ENCODE measurements at places on chromosomes 7 and 10.

- DNase-seq: no peak
Observed at GRCh38 chr10:8424555-8425211, 370.2 kb downstream of the GATA3 start.

- DNase-seq: no peak
Observed at GRCh38 chr7:20894806-20895205, 108.1 kb upstream of the SP8 start.

- DNase-seq: no peak
Observed at GRCh38 chr7:68699090-68699711, 899.1 kb upstream of the AUTS2 start.

GRCh38 chr10:92692080-92692671 is 2.4 kb downstream of the HHEX start:
- DNase-seq: no peak

DNA sequence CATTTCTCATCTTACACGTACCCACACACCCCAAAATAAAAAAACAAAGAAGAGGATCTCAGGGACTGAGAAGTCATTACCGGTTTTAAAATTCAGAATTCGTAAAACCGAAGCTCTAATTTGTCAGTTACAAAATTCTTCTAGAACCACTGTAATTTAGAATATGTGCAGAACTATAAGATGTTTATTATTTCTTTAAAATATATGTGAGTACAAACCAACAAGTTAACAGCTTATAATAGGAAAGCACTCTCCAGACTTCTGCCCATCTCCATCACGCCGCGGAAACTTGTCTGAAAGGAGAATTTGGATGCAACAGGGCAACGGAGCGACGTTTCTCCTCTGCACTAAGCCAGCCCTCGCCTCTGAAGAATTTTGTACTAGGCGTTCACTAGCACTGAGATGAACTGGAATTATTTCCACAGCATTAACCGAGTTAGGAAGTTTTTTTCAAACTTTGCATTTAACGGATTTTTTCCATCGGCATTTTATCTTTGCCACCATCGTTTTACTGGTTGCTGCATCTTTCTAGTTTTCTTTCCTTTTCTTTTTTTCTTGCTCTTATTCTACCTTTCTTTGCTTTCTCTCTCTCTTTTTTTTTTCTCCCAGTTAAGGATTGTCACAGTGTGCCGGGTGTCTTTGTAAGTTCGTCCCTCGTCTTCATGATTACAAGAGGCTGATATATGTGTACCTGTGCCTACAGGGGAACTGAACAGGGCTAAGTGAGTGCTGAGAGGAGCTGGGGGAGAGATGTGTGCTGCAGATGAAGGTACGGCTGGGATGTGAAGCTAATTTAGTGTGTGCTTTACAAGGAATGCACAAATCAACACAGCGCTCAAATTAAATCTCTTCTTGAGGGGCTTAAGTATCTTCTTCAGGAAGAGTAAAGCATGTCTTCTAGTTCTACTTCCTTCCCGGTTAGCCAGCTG is 295.9 kb upstream of the NFE2L3 start:
- DNase-seq: no peak

DNA sequence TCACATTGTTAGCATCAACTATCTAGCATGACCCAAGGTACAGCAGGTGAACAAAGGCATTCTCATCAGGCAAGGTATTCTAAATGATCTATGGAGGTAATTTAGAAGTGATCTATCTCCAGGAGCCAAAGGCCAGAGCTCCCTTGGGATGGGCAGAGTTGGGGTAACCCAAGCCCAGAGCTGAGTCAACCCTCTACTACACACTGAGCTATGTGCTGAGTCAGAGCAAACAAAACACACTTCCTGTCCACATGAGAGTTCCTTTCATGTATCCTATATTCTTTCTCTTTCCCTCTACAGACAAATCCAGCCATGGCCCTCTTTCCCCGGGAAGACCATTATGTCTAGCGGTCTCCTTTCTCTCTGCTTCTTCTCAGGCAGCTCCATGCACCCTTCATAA is 68.2 kb upstream of the AGK start:
- no peak for DNase-seq

Data from CD4-positive, alpha-beta T cell (primary cell).